ENCODE measurements at places on chromosomes 3 and 15. TPM values are rescaled to one million over a fixed set of nuclear protein-coding genes. Genes with fewer than 3 reads are reported as not detected.

DNA sequence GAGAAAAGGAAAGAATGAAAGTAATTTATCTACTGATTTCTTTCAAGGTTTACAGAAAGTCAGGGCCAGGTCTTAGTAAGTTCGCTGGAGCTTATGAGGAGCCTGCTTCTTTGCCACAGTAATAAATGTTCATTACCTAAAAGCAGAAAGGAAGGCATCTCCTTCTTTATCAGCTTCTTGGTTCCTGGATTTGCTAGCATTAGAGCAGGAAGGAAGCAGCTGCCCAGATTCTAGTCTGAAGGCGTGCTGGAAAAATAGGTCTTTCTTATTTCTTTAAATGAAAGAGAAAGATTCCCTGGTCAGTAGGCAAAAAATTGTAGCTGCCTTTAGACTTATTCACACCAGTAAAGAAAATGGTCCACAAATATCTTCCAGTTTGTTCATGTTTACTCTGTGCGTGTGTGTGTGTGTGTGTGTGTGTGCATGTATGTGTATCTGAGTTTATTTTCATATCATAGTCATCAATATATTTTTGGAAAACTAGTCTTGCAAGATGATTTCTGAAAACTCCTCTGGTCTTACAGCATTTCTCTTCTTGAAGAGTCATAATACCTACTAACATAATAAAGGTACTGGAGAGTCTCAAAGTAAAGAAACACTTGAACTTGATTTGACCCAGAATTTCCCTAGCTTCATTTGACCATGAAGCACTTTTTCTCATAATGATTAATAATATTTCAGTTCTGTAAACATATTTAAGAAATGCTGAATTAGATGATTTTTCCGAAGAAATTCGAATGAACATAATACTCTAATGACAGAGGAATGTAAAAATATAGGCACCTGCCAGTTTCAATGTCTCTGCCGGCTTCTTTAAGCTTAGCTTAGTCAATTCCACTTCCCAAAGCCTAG lies 255.3 kb upstream of the ZPLD1 start:
- no peak for DNase-seq
- peaks cover 16% of the 10 kb centered on the region for H3K4me1 ChIP-seq
- no peaks in the 10 kb centered on the region for H3K27me3 ChIP-seq
- H3K36me3 ChIP-seq, result no peaks in the 10 kb centered on the region

- DNase-seq, result no peak
- H3K4me3 ChIP-seq, result no peak overlapping the region
- H3K4me1 ChIP-seq, result no peaks in the 10 kb centered on the region
These were observed 88.4 kb upstream of the TBC1D5 start for GRCh38 chr3:17830788-17831187.

DIPK2A gene
- 7.5 TPM for total RNA-seq

DNA sequence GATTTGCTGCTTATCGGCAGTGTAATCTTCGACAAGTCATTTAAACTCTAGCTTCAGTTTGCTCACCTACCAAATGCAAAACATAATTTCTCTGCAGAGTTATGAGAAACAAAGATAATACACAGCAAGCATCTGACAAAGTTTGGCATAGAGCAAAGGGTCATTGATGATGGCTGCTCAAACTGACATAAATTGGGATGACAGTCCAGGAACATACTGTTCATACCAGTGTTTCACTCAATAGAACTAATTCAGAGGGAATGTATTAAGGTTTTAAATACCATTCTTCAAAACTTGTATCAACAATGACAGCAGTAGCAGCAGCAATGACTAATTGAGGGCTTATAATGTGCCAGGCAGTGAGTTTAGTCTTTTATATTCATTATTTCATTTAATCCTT lies 137.6 kb downstream of the SPATA16 start:
- H3K27me3 ChIP-seq, result no peaks in the 10 kb centered on the region
- H3K4me1 ChIP-seq, result no peaks in the 10 kb centered on the region
- no peaks in the 10 kb centered on the region for H3K36me3 ChIP-seq
- no peak overlapping the region for H3K4me3 ChIP-seq
- no peak for DNase-seq

DNA sequence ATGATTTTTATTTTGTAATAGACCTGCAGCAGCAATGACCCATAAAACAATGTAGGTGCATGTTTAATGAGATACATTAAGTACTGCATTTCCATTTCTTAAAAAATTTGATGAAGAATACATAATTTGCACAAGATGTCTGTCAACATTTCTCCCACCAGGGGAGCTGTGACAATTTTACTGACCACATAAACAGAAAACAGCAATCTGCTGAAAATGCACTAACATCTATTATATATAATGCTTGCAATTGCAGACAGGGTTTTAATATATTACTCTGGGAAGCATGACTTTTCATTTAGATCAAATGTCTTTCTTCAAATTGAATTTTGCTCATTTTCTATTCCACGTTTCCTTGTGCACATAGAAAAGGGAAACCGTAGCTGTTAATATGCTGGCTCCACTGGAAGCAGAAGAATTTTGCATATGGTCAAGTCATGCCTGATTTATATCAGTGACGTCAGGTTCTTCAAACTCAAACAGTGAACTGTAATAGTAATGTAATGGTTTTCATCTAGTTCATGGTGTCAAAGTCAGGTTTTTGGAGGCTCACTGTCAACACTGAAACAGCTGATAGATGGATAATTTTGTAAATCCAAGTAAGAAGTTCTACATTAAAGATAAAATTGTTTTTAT lies 79.8 kb upstream of the IGF1R start:
- H3K4me3 ChIP-seq, result no peak overlapping the region
- H3K36me3 ChIP-seq, result no peaks in the 10 kb centered on the region
- no peaks in the 10 kb centered on the region for H3K27me3 ChIP-seq
- H3K4me1 ChIP-seq, result no peaks in the 10 kb centered on the region
- H3K27ac ChIP-seq, result no peak overlapping the region

GRCh38 chr3:54262541-54262940 lies 140.2 kb downstream of the CACNA2D3 start:
- no peaks in the 10 kb centered on the region for H3K36me3 ChIP-seq
- H3K4me1 ChIP-seq, result no peaks in the 10 kb centered on the region
- H3K27ac ChIP-seq, result no peak overlapping the region
- DNase-seq, result no peak
- H3K4me3 ChIP-seq, result no peak overlapping the region

SMCO1 gene
- 7.3 TPM for total RNA-seq

DNA sequence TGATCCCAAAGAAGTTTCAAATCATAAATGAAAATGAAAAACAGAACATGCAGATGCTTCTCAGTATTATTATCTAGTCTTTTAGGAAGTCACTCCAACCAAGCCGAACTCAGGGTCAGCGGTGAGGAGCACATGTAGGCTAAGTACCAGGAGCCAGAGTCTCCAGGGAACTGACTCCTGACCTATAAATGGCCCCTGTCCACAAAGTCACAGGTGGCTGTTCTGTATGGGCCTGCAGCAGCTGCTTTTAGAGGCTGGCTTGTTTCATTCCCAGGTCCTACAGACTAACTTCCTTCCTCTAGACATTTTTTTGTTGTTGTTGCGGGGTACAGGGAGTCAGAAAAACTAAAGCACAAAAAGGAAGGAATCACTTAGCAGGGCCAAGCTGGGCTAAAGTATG lies 54.6 kb downstream of the DAPK2 start:
- H3K36me3 ChIP-seq, result no peaks in the 10 kb centered on the region
- no peak overlapping the region for H3K4me3 ChIP-seq
- peaks cover 58% of the 10 kb centered on the region for H3K4me1 ChIP-seq
- peak overlapping the region; percentile 67 for H3K27ac ChIP-seq
- no peak for DNase-seq
- no peaks in the 10 kb centered on the region for H3K27me3 ChIP-seq

MST1R gene
- 0.61 TPM for total RNA-seq

GRCh38 chr3:172270557-172271166 lies 177.6 kb downstream of the GHSR start:
- DNase-seq, result no peak
- peaks cover 24% of the 10 kb centered on the region for H3K36me3 ChIP-seq
- H3K4me1 ChIP-seq, result peaks cover 22% of the 10 kb centered on the region

CILP gene
- 31.7 TPM for total RNA-seq

DNA sequence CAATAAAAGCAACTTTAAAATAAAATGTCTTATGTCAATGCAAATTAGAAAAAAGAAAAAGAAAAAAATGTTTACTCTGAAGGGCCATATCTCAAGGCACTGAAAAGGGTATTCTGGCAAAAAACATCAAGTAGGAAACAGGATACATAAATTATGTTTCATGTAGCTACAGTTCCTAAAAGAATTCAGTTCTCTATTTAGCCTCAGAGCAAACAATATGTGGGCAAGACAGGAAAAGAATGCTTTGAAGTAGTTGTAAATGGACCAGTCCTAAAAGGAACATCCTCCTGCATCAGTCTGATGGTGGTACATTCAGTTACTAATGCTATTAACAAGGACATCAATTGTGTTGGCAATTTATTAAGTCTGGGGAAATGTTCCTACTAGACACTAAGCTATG lies 8.1 kb downstream of the COMMD2 start:
- no peaks in the 10 kb centered on the region for H3K4me1 ChIP-seq
- no peak overlapping the region for H3K27ac ChIP-seq
- H3K4me3 ChIP-seq, result no peak overlapping the region
- DNase-seq, result no peak
- no peaks in the 10 kb centered on the region for H3K27me3 ChIP-seq

- H3K27ac ChIP-seq, result no peak overlapping the region
- no peaks in the 10 kb centered on the region for H3K36me3 ChIP-seq
- no peak for DNase-seq
- H3K27me3 ChIP-seq, result no peaks in the 10 kb centered on the region
- H3K4me3 ChIP-seq, result no peak overlapping the region
These were observed 11.9 kb downstream of the ATP8B4 start for GRCh38 chr15:50107157-50107556.

GRCh38 chr15:55816017-55816416 lies 73.1 kb upstream of the PRTG start:
- no peaks in the 10 kb centered on the region for H3K4me1 ChIP-seq
- H3K4me3 ChIP-seq, result no peak overlapping the region
- H3K27ac ChIP-seq, result no peak overlapping the region
- no peak for DNase-seq

DNA sequence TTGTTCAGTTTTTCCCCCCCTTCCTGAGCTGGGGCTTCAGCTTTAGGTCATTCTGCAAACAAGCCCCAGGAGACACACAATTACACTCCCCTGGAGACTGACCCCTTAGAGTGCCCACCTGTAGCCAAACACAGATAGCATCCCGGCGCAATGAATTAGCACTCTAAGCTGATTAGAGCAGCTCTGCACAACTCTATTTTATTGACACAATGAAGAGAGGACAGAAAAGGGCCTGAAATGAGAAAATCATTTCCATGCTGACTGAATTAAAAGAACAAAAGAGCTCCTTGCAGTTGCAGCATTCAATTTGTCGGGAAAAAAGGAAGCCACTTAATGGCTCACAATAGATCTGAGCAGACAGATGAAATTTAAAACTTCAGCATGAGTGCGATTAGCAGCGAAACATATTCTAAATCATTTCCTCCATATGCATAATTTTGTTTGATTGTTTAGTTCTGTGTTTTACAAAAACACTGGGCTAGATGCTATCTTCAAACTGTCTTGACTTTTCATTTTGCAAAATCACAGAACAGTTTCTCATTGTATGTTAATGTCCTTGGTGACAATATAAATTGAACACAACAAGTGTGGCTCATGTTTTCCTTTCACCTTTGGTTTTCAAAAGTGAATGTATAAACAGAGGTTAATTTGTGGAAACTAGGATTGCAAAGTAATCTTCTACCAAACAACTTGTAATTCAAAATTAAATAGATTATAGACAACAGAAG lies 308.6 kb downstream of the MECOM start:
- no peak overlapping the region for H3K4me3 ChIP-seq
- no peaks in the 10 kb centered on the region for H3K27me3 ChIP-seq
- no peaks in the 10 kb centered on the region for H3K36me3 ChIP-seq
- H3K27ac ChIP-seq, result no peak overlapping the region
- H3K4me1 ChIP-seq, result no peaks in the 10 kb centered on the region
- DNase-seq, result no peak

DNA sequence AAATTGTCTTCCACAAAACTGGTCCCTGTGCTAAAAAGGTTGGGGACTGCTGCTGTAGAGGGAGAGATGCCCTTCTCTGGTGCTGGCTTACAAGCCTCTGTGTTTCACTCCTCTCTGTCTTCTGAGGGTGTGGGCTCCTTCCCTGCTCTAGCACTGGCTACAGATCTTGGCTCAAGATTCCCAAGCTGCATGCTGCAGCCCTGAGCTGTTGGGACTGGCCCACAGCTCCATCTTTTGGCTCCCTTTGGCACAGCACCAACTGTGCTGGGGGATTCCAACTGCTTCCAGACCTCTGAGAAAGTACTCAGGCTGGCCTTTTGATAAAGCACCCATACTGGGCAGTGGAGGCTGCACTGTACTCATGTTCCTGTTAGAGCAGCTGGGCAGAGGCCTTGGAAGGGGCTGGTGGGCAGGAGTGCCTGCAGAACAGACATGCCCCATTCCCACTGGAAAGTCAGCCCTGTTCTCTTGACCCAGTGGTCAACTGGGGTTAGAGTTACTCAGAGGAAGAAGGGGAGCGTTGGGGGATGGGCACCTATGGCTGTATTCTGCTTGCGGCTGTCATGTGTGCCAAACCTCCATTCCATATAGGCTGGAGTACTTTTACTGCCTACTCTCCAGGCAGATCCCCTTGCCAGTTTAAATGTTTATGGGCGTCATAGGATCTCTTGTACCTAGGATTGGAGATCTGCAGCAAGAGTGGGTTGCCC lies 55.7 kb downstream of the GALK2 start:
- H3K36me3 ChIP-seq, result no peaks in the 10 kb centered on the region
- no peak for DNase-seq
- H3K27ac ChIP-seq, result no peak overlapping the region
- no peak overlapping the region for H3K4me3 ChIP-seq

- H3K27ac ChIP-seq, result no peak overlapping the region
- H3K27me3 ChIP-seq, result peaks cover 7% of the 10 kb centered on the region
- peaks cover 4% of the 10 kb centered on the region for H3K4me1 ChIP-seq
- DNase-seq, result no peak
- no peaks in the 10 kb centered on the region for H3K36me3 ChIP-seq
These were observed 5.3 kb upstream of the CEMIP start for GRCh38 chr15:80773792-80774352.

GRCh38 chr3:158846803-158847451 lies 45.1 kb downstream of the MFSD1 start:
- no peak overlapping the region for H3K4me3 ChIP-seq
- H3K4me1 ChIP-seq, result no peaks in the 10 kb centered on the region
- no peaks in the 10 kb centered on the region for H3K36me3 ChIP-seq
- no peak overlapping the region for H3K27ac ChIP-seq
- H3K27me3 ChIP-seq, result no peaks in the 10 kb centered on the region

DNA sequence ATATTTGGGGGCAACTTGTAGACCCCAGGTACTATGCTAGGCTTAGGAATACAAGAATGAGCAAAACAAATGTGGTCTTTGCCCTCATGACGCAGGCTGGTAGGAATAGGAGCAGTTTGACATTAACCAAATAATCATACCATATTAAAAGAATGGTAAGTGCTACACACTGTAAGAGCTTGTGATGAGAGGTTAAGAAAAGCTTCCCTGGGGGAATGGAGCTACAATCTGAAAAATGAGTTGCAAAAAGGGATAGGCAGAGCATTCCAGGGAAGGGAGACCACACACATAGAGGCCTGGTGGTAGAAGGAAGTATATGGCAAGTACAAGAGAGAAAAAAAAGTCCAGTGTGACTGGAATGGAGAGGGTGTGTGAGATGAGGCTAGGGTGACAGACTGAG lies 37.3 kb downstream of the TMOD3 start:
- no peak overlapping the region for H3K27ac ChIP-seq
- no peaks in the 10 kb centered on the region for H3K27me3 ChIP-seq
- no peak for DNase-seq
- no peak overlapping the region for H3K4me3 ChIP-seq

GRCh38 chr3:197302696-197303341 lies 4.4 kb upstream of the DLG1 start:
- no peak overlapping the region for H3K4me3 ChIP-seq
- no peak for DNase-seq
- no peaks in the 10 kb centered on the region for H3K27me3 ChIP-seq
- H3K27ac ChIP-seq, result no peak overlapping the region
- no peaks in the 10 kb centered on the region for H3K36me3 ChIP-seq

- peak overlapping the region; percentile 94 for H3K27ac ChIP-seq
- no peaks in the 10 kb centered on the region for H3K27me3 ChIP-seq
- H3K4me3 ChIP-seq, result peak overlapping the region; percentile 92
These were observed 16.9 kb downstream of the NR2F2 start for GRCh38 chr15:96347181-96348111.

Data from psoas muscle (tissue), 8 donors.